Stimulated activated CD4-positive, alpha-beta T cell treated with anti-CD3 and anti-CD28 coated beads, Interleukin-15, amount 100 ng/mL, for 24 hours (primary cell): ENCODE measurements at places on chromosomes 4 and X.
A peak's percentile ranks its signal among the peaks of the same experiment; 100 is the strongest.

GRCh38 chr4:182975806-182976205 is 58.6 kb upstream of the DCTD start:
- DNase-seq, result peak; percentile 15

GRCh38 chr4:84482564-84483563 is 16.2 kb downstream of the NKX6-1 start:
- peak; percentile 40 for DNase-seq

- DNase-seq, result no peak
Observed at GRCh38 chr4:154425514-154425913, 66.1 kb downstream of the DCHS2 start.

DNA sequence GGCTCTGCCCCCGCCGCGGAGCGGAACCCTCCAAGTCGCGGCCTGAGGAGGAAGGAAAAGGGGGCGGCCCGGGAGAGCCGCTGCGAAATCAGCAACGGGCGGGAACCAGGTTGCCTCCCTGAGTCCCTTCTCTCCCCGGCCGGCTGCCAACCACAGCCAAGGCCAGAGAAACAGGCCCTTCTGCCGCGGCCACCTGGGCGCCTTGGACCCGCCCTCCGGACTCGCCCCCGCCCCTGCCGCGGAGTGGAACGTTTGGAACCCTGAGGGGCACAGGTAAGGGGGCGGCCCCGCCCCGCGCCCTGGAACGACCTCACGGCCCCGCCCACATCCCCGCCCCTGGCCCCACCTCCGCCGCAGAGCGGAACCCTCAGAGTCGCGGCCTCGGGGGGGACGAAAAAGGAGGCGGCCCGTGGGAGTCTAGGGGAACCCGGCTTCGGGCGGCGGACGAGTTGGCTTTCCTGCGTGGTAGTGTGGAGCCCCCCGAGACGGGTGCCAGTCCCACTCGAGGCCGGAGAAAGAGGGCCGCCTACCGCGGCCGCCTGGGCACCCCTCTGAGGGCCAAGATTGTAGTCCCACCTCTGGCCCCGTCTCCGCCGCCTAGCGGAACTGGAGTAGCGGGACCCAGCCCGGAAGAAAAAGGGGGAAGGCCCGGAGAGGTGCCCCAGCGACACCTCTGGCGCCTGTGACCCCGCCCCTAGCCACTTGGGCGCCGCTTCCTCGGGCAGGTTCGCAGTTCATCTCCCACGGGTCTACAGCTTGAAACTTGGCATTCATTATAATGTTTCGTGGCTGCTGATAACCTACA is 669 bp upstream of the PHKA2 start:
- DNase-seq, result peak; percentile 86

DNA sequence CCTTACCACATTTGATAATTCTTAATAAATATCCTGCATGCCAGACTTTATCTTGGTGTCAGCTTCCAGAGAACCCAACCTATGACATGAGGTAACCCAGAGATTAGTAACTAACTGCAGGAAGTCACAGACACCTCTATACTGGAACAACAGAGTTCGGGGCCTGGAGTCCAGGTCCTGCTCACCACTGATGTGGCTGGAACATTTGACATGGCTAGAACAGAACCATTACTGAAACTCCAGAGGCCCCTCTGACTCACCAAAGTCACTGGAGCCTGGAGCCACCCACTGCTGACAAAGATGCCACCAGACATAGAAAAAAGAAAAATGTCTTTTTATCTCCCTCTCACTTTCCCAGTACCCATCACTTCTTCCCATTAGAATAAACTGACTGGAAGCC is 403.7 kb downstream of the MID1IP1 start:
- peak; percentile 74 for DNase-seq

DNA sequence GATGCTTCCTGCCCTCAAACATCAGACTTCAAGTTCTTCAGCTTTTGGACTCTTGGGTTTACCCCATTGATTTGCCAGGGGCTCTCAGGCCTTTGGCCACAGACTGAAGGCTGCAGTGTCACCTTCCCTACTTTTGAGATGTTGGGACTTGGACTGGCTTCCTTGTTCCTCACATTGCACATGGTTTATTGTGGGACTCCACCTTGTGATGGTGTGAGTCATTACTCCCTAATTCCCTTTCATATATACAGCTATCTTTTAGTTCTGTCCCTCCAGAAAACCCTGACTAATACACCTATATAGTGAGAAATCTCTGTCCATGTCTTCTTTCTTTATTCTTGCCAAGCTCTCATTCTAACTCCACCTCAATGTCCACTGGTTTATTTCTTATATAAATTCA is 736.9 kb upstream of the HS3ST1 start:
- no peak for DNase-seq

DNA sequence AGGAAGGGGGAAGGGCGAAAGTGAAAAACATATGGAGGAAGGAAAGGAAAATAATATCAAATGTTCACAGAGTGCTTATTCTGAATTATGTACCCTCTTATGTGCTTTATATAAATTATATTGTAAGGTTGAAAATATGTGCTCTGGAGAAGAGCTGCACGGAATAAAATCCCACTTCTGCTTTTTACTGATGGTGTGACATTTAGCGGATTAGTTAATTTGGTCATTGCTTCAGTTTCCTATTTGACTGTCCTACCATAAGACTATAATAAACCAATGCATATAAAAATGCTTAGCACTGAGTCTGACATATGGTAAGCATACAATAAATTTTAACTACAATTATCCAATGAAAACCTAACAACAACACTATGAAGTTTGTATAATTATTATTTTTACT is 86.2 kb downstream of the NPFFR2 start:
- no peak for DNase-seq
